ENCODE measurements at places on chromosomes 1 and 21. TPM values are rescaled to one million over a fixed set of nuclear protein-coding genes. Genes with fewer than 3 reads are reported as not detected.

The ZNF593OS gene
- not detected for total RNA-seq

The PGBD5 gene
- 0.08 TPM for total RNA-seq

DNA sequence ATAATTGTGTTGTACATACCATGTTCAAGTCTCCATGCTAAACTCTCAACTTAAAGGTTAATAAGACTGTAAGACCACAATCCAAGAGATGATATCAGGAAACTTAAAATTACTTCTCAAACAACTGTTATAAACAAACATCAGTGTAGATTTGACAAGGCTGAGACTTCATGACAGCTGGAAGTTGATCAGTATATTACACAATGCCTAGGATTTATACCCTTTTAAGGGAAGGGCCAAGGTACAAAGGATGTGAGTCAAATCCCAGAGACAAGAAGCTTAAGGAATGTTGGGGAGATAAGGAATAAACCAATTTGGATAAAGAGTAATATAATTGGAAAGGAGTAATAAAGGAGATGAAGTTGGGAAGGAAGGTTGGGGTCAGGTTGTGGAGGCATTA, 98.8 kb downstream of the LBR start:
- no peak for DNase-seq

GRCh38 chr1:27891196-27891889, 19.0 kb downstream of the THEMIS2 start:
- no peak for DNase-seq

GRCh38 chr1:186165303-186165702, 209.8 kb downstream of the TPR start:
- no peak for DNase-seq

Measured in activated T-cell treated with anti-CD3 and anti-CD28 coated beads, Interleukin-2, amount 50 U/mL, for 4 hours (primary cell).